PC-3 (cell line): ENCODE measurements at places on chromosomes 5 and 9. TPM values are rescaled to one million over a fixed set of nuclear protein-coding genes. Genes with fewer than 3 reads are reported as not detected.

- no peak for DNase-seq
Observed at GRCh38 chr5:135063056-135063445, 29.0 kb upstream of the PITX1 start.

GRCh38 chr9:92988215-92988768 lies 41.0 kb downstream of the FGD3 start:
- peak; percentile 22 for DNase-seq

GRCh38 chr5:39519079-39519478 lies 94.3 kb upstream of the DAB2 start:
- no peak for DNase-seq

- no peak for DNase-seq
Observed at GRCh38 chr9:34652602-34653000, 616 bp downstream of the IL11RA start.

DNA sequence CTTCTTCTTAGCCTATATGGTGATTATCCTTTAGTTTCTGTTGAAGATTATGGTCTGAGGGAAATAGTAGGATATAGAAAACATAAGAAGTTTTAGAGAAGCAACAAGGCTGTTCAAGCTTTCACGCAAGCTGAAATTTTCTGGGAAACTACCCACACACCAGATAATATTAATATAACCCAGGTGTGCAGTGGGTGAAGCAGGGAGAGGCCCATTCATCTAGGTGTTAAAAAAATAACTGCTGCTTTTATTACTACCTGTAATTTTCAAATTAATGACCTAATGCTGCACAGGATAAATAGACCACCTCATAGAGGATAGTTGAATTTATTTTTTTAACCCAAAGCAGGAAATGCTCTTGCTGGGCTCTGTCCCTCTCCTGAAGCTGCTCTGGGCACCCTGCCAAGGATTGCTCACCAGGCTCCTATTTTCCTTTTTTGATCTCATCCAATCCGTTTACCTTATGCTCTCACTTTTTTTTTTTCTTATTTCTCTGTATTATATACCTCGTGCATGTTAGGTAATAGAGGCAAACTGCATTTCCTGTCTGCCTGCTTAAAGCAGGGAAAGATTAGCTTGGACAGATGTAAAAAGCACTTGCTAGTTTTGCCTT lies 124.3 kb upstream of the SLC12A2 start:
- peak; percentile 94 for DNase-seq

DNA sequence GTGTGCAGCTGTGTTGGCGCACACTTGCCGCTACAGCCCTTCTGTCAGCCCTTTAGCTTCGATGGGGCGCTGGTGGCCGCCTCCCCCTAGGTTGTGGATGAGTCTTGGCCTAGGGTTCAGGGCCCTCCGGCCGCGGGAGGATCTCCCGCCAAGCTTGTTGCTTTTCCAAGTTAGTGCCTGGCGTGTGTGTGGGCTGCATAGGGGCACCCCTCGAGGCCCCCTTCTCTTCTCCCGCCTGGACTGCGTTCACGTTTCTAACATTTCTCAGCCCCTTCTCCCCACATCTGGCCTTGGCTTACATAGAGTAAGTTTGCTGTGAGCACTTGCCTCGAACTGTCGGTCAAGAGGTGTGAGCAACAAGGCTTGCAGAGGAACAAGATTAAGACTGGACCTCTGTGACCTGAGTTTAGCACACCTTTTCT lies 413 bp upstream of the OXCT1 start:
- DNase-seq = no peak

DNA sequence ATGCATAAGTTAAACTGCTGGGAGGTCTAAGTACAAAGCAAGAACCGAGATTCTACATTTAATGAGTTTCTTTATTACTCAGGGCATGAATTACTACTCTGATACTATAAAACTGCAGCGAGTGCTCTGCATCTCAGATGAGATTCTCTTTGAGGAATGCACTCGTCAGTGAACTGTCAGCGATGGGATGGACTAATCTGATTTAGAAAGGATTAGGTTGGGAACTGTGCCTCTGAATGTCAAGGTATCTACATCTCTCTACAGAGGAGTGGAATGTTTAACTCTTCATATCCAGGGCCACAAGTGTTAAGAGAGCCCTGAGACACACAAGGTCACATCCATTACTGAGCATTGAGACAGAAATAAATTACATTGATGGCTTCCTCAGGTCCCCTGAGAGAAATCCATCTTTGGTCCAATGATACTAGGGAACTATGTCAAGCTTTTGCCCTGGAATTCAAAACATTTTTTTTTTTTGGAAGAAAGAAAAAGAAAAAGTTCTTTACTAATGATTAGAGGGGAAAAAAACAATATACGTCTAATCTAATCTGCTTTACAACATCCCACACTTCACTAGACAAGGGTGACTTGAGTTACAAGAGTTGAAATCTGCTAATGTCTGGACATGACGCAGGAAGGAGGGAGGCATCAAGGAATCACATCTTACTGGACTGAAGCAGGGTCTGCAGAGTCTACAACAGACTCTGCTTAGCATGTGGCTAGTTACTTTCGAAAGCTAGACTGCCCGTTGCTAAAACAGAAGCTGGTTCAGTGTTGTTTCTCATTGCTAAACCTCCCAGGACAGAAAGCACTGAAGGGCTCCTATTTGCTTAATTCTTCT lies 270.0 kb upstream of the TLE4 start:
- no peak for DNase-seq

DNA sequence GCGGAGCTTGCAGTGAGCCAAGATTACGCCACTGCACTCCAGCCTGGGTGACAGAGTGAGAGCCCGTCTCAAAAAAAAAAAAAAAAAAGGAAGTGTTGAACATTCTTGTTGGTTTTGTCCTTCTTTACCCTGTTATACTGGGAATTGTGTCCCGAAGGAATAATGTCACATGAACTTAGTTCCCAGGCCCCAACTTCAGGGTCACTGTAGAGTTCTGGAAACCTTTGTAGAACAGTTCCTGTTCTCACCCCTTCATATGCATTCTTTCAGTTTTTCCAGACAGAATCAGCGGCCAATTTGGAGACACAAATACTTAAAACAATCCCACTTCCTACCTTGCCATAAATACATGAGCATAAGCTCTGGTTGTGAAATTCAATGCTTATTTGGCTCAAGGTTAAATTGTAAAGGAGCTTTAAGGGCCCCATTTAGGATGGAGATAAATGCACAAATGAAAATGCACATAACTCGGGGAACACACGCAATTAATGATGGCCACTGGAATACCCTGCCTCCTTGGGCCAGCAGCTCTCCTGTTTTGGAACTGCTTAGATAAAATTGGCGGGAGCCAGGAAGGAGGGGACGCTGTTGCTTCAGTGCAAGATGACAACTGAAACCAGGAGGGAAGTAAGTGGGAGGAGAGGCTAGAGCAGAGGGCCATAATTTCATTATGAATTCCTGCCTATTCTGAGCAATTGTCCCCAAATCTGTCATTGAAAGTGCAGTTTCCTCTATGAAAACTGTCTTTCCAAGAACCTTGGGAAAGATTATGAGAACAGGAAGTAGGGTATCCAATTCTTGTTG lies 153.7 kb downstream of the FGF1 start:
- no peak for DNase-seq

GRCh38 chr9:130843049-130843908 lies 8.2 kb downstream of the ABL1 start:
- no peak for DNase-seq

DNA sequence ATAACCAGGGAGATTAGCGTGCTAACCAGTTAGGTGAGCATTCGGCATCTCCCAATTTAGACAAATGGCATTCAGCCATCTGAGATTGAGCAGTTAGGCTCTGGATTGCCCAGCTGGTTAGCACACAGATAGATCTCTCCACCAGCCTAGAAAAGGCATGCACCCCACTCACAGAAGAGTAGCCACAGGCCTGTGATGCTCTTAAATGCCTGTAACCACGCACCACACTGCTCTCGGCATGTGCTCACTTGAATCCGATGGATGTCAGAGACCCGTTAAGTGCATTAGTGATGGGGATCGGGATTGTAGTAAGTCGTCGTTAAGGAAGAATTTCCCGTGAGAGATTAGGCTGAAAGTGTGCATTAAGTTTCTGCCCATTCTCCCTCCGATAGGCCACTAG lies 23.0 kb downstream of the MARCHF6 start:
- DNase-seq = no peak

- no peak for DNase-seq
Observed at GRCh38 chr9:23662320-23662719, 163.7 kb downstream of the ELAVL2 start.

DNA sequence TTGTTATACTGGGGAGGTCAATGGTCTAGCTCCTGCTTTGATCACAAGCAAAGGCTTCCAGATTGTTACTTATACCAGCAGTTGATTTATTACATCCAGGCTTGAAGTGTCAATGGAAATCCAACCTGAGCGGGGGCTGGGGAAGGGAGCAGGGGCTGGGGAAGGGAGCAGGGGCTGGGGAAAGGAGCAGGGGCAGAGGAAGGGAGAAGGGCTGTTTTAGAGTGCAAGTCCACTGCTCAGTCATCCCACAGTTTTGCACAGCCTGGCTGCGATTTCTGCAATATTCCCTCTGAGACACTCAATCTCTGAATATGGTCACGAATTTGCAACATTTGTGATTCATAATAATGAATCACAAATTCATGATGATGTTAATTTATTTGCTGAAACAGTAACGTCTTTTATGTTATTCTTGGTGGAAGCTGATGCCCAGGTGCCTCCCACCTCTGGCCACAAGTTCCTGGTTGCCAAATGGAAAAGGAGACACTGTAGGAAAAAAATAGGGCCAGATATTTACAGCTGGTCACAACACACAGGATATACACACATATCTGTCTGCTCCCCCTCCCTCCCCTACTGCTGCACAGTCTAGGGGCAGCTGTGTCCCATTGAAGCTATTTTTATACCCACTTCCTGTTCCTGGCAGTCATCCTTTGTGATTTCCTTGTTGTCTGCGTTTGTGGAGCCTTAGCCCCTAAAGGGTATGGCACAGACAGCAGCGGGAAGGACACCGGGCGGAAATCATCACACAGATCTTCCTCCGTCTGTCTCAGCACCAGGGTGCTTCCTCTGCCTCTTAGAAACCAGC lies 325.1 kb downstream of the GADD45G start:
- DNase-seq = peak; percentile 11

DNA sequence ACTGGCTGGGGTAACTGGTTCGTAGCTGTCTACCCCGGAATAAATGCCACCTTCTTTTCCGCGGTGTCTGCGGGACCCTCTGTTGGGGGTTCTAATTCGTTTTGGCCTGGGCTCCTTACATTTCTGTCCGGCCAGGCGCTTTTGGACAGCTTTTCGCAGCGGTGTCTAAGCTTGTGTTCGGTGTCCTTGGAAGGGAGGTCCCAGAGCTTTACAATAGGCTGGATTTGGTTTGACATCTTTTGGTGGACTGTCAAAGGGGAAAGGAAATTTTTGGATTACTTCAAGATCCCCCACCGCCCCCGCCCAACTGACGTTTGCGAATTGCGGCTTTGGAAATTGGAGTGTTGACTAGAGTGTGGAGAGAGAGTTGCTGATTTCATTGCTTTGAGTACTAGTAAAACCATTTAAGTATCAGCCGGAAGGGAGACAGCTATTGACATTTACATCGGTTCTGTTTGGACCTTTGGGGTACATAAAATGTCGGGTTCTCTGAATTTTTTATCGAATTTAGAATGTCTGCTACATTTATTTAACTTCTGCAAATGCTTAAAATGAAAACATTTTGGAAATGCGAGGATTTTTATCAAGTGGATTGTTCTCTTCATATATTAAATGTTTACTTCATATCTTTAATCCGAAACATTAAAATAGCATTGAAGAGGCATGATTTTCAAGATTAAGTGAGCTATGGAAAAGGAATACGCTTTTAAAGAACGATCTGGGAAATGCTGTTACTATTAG lies 4.7 kb upstream of the PURA start:
- peak; percentile 26 for DNase-seq

DNA sequence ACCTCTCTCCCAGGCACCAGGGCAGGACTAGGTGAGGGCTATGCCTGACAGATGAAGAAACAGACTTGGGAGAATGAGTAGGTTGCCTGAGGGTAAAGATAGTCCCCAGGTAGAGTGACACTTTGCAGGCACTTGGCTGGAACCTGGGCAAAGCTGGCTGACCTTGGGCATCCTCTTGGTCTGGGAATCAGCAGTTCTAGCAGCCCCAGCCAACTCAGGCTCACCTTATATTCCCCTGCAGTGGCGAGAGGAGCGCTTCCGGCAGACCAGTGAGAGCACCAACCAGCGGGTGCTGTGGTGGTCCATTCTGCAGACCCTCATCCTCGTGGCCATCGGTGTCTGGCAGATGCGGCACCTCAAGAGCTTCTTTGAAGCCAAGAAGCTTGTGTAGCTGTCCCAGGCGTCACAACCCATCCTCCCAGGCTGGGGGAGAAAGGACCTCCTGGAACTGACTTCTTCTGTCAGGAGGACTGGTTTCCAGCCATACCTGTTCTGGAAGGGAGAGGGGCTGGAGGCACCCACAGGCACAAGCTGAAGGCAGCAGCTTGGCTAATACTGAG lies 3.1 kb downstream of the TMED9 start:
- DNase-seq = no peak

DNA sequence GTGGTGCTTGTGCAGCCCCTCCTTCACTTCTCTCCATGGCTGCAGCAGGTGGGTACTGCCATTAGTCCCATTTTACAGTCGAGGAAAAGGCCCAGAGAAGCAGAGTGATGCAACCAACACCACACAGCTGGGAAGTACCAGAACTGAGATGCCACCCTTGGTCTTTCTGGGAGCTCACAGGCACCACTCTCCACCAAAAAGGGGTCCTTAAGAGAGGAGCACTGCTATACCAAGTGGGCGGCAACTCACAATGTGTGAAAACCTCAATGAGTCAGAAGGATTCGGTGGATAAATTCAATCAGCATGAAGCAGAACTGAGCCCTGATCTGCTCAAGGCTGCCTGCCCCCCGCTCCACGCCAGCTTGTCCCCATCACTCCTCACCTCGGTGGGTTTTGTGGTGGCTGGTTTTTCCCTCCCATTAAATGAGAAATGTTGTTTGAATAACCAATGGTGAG lies 213.7 kb downstream of the FSTL4 start:
- DNase-seq = no peak

DNA sequence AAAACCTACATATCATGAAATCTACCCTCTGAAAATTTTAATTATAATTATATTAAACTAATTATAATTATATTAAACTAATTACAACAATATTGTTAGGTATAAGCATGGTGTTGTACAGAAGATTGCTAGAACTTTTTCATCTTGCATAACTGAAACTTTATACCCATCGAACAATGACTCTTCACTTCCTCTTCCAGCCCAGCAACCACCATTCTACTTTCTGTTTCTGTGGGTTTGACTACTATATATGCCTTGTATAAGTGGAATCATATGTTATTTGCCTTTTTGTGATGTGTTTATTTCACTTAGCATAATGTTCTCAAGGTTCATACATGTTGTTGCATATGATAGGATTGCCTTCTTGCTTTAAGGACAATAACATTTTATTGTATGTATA lies 274.2 kb upstream of the CCNH start:
- DNase-seq = no peak

DNA sequence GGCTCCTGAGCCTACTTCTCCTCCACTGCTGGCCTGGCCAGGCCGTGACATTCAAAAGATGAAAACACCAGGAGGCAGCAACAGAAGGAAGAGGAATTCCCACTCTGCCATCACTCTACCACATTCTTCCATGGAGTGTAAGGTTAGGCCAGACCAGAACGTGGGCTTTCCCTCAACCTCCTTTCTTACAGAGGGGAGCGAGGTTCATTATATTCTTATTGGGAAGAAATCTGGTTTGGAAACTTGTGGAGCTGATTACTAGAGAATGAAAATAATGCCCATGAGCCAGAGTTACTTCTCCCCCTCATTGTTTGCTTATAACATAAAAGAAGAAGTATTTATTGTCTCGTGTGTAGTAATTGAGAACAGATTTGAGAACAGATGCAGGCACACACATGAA lies 136.3 kb upstream of the BASP1 start:
- DNase-seq = no peak

GRCh38 chr9:84000186-84000585 lies 19.6 kb downstream of the RMI1 start:
- no peak for DNase-seq

Gene PRSS3
- total RNA-seq = 225 and 240 TPM in 2 replicates

Gene ZDHHC11
- total RNA-seq = 21.5 and 26.0 TPM in 2 replicates
